Fibroblast of gingiva (primary cell): ENCODE measurements at places on chromosomes 5 and 9.

GRCh38 chr9:19989213-19989612 lies 200.4 kb upstream of the SLC24A2 start:
- no peak for DNase-seq

- DNase-seq = no peak
Measured at GRCh38 chr5:158816011-158816696, 283.6 kb downstream of the EBF1 start.

GRCh38 chr5:12662545-12663314 lies 758.5 kb upstream of the CTNND2 start:
- no peak for DNase-seq

- no peak for DNase-seq
Measured at GRCh38 chr9:116147821-116148220, 5.8 kb upstream of the PAPPA start.

- no peak for DNase-seq
Measured at GRCh38 chr5:81726297-81726696, 24.6 kb downstream of the SSBP2 start.

- no peak for DNase-seq
Measured at GRCh38 chr9:73451003-73451402, 299.3 kb downstream of the ANXA1 start.

- no peak for DNase-seq
Measured at GRCh38 chr9:86676396-86676795, 270.9 kb downstream of the GAS1 start.

DNA sequence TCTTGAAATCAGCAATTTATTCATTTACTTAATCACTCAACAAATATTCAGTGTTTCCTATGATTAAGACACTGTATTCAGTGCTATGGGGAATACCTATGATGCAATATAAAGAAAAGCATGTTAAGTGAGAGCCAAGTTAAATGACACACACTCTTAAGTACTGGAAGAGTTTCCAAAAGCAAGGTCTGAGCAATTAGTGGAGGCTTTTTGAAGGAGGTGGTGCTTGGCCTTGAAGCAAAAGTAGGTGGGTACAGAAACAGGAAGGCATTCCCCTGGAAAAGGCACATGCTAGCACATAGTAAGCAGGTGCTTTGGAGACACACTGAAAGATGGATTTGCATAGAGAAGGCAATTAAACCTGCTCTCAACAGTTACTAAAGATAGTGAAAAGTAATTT lies 4.0 kb downstream of the TSLP start:
- DNase-seq = peak; percentile 89

GRCh38 chr5:41876678-41877077 lies 6.5 kb upstream of the OXCT1 start:
- DNase-seq = no peak

GRCh38 chr5:56534102-56534829 lies 281.1 kb upstream of the MAP3K1 start:
- DNase-seq = no peak

GRCh38 chr9:25814023-25814422 lies 135.8 kb upstream of the TUSC1 start:
- DNase-seq = no peak

DNA sequence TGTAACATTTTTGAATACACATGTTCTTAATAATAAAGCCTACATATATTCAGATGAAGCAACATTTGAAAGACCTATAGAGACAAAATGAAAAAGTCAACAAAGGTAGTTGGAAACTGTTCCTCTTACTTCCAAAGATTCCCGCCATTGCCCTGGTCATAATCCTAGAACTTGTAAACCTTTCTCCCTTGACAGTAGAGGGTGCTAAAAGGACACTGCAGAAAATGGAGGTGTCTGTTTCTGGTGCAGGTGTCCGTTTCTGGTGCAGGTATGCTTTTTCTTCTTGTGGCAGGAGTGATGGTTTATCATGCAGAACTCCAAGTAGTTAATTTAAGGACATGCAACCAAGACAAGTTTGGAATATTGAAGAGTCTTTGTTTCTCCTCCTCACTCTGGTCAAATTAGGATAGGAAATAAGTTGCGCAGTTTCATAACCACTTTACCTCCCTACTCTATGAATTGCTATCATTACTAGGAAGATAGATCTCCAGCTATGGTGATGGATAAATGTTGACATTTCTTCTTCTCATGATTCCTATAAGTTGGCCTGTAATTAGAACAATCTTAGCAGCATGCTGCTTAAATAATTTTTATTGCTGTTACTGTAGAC lies 56.0 kb upstream of the FAM174A start:
- no peak for DNase-seq

- DNase-seq = peak; percentile 78
Measured at GRCh38 chr5:9888501-9888901, 258.4 kb upstream of the TAS2R1 start.

GRCh38 chr5:13350767-13351166 lies 593.7 kb downstream of the DNAH5 start:
- DNase-seq = no peak

- DNase-seq = no peak
Measured at GRCh38 chr9:135332979-135333748, 146.4 kb upstream of the PPP1R26 start.

- DNase-seq = peak; percentile 62
Measured at GRCh38 chr9:82606492-82607382, 456.2 kb downstream of the RASEF start.

DNA sequence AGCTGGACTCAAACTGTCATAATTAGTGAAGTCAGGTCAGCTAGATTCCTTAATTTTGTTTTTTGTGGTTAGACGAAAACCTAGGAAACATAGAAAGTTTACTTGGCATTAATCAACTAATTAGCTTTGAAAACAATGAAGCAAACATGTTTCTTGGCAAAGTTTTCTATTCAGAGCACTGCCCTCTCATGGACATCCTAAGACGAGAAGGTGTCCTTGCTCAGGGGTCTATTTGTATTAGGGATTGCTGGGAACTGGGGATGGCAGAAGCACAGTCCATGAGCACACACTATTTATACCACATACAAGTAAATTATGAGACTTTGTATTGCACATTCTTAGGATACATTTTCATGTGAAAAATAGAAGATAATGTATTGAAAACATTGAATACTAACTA lies 49.7 kb downstream of the POC5 start:
- DNase-seq = no peak

DNA sequence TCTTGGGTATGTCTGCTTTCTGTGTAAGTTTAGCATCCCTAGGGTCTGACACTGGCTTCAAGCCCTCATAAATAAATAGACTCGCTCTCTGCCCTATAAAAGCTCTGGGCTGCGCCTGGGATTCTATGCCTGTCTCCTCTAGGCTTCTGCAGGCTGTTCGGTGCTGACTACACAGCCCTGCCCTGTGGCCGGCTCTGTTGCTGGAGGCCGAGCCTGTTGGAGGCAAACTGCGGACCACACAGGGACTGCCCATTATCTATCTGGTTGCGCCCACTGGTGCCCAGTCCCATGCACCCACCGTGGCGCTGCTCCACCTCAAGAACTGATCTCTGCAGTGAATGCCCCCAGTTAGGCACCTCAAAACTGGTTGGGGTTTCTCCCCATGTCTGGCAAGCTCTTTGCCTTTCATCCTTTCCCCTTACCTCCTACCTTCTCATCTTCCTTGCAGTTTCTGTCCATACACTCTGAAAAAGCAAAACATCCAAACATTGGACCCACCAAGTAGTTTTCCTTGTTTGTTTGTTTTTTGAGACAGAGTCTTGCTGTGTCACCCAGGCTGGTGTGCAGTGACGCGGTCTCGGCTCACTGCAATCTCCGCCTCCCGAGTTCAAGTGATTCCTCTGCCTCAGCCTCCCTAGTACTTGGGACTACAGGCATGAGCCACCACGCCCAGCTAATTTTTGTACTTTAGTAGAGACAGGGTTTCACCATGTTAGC lies 207.2 kb downstream of the ERCC6L2 start:
- no peak for DNase-seq

GRCh38 chr5:20340126-20340525 lies 352.1 kb upstream of the CDH18 start:
- DNase-seq = no peak

- DNase-seq = no peak
Measured at GRCh38 chr5:3343211-3343610, 252.4 kb upstream of the IRX1 start.

- no peak for DNase-seq
Measured at GRCh38 chr5:73388740-73389139, 59.8 kb downstream of the FOXD1 start.

- DNase-seq = no peak
Measured at GRCh38 chr9:30673132-30673531, 1711.3 kb upstream of the ACO1 start.

DNA sequence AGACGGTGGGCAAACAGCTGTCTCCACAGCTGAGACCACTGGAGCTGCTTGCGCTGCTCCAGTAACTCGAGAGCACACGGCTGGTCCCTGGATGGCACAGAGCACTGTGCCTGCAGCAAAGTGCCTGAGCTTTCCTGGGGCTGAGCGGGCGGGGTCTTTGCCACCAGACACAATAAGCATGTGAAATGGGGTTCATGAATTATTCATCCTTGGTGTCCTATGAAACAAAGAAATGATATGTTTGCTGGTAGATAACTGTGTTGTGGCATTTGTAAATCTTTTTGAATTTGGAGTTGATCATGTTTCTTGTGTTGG lies 151.7 kb upstream of the MPDZ start:
- DNase-seq = no peak

GRCh38 chr9:2180154-2180553 lies 165.0 kb downstream of the SMARCA2 start:
- DNase-seq = peak; percentile 7

DNA sequence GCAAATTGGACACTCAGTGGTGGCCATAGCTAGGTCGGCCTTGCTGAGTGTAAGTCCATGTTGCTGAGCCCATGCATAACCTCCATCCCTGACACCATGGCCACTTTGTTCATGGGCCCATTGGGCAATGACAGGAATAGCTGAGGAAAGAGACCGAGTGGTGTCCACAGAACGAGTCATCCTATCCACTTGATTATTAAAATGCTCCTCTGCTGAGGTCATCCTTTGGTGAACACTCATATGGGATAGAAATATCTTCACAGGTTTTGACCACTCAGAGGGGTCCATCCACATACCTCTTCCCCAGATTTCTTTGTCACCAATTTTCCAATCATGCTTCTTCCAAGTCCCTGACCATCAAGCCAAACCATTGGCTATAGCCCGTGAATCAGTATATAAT lies 63.6 kb downstream of the PPIC start:
- DNase-seq = peak; percentile 7

DNA sequence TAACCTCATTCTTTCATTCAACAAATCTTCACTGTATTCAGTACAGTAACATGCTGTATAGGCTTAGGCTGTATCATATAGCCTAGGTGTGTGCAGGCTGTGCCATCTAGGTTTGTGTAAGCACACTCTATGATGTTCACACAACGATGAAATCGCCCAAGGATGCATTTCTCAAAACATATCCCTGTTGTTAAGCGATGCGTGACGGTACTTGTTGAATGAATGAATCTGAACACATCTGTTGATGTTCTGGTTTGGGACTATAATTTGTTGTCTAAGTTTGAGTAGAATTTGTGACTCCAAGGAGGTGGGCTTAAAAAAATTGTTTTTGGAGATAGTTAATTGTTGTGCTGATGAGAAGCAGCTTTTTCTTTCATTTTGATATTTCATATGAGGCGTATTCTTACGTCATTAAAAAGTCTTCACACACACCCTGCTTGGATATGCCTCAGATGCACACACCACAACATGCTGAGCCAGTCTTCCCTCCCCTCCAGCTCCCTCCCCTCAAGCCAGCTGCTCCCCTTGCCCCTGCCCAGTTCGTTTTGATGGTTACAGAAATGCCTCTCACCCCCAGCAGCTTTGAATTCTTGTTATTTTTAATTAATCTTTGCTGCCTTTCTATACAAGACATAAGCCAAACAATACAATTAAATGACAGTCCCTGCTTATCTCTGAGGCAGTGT lies 5.5 kb upstream of the PSAT1 start:
- no peak for DNase-seq

DNA sequence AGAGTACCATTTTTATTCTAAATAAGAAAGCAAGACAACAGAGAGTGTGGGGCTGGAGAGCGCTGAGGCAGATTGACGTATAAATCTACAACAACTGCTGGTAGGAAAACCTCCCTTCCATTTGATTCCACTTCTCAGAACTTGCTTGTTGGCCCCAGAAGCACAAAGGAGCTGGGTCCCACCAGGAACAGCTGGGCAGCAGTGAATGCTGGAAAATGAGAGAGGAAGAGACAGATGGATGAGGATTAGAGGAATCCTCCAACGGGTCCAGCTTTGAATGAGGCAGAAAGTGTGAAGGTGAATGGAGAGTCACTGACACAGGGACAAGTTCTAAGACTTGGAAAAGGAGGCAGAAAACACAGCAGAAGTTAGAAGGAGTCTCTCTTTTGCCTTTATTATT lies 14.8 kb downstream of the TAS2R1 start:
- DNase-seq = no peak

DNA sequence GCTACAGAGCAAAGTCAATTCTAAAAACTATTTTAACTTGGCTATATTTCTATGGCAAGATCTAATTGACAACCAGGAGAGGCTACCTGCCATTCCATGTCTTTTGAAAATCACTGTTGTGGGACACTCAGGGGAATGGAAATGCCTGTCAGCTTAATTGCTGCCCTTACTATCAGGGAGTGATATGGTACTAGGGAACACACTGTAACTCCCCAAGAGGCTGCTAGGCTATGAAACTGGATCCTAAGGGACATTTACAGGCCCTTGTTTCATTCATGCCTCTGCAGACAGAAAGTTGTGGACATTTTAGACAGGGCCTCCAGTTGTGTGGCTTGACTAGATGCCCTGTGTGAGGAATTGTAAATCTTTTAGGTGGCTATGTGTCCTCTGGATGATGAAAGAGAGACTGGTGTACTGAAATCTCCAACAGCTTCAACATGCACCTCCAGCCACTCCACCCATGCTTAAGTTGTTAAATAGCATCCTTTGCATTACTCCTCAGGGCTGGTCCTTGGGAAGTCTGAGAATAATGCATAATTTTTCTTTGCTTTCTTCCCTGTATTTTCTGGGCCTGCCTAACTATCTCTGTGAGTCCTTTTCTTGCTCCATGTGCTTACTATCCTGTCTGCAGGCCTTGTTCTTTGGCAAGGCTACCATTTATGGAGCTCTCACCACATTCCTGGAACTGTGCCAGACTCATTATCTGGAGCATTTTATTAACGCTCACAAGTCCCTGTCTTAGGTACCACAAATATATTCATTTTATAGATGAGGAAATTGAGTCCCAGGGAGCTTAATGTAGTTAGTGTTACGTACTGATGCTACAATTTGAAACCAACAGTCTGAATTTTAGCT lies 3.2 kb downstream of the MROH2B start:
- no peak for DNase-seq

GRCh38 chr5:108303611-108304010 lies 78.3 kb downstream of the FBXL17 start:
- no peak for DNase-seq

- no peak for DNase-seq
Measured at GRCh38 chr5:82822634-82822927, 254.6 kb downstream of the TMEM167A start.

GRCh38 chr5:89904442-89904841 lies 505.1 kb downstream of the CETN3 start:
- DNase-seq = no peak

DNA sequence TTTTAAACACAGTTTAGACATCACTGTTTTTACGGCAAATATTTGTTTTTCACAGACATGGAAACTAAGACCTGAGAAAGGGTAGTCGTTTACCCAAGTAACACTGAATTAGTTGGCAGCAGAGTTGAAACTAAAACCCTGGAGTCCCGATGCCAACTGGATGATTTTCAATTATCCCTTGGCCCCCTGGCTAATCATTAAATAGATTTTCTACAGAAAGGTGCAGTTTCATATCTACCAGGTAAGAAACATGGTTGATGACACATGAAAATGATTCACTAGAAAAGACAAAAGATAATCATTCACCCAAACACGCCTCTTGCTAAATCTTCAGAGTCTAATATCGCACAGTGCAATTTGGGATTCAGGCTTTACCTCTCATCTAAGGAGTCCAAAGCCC lies 136.9 kb downstream of the SEMA5A start:
- no peak for DNase-seq
